ENCODE measurements at places on chromosomes 2 and 18.

DNA sequence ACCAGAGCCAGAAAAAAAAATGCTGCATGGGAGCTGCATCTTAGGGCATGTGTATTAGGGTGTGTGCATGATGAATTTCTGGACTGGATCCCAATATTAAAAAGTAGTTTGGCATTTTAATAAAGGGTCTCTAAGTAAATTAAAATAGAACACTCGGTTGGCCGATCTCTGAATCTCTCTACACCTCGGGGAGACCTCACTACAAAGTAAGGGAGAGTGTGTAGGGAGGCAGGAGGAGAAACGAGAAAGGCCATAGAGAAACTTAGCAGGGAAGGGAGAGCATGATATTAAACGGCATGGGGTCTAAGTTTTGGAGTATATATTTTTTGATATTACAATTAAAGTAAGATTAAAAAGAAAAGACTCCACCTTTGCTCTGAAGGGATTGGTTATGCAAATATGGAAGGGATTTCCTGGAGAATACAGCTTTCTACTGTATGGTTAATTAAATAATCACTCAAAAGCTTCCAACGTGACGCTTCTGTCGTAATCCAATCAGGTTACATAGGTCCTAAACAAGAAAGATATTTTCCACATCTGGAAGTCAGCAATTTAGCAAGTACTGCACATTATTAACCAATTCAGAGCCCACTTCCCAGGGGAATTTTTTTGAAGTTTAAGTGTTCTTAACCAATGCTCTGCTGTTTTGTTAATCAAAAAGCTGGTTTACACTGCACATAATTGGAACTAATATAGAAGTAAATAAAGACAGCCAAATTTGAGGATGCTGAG, 1.0 kb upstream of the ZEB2 start:
- peak; percentile 55 for DNase-seq

DNA sequence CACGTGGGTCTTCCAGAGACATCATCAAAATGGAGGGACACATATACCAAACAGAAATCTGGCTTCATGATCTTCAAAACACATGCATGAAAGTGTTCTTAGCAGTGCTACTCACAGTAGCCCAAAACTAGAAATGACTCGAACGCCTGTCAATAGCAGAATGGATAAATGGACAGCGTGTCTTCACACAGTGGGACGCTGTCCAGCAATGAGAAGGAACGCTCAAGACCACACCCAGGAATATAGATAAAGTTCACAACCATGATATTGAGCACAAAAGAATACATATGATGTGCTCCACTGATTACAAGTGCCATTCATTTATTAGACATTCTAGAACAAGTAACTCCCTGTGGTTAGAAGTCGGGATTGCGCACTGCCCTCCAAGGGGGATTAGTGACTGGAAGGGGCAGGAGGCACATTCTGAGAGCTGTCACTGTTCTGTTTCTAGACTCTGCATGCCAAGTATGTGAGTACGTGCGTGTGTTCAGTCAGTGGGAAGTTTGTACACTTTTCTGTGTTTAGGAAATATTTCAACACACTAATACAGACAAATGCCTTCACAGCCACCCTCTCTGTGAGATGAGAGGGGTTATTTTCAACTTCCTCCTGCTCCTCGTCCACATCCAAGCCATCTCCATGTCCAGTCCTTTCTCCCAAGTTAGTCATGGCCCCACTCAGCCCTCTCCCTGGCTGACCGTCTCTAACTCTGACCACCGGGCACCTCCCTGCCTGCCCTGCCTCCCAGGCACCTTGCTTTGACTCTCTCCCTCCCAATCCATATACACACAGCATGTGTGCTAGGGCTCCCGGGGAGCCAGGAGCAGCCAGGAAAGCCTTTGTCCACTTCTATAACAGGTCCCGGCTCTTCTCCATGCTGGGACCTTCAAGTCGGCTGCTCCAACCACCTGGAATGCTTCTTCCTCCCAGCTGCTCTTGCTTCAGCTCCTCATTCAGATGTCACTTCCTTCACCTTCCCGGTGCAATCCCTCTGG, 26.9 kb upstream of the TNS1 start:
- DNase-seq = no peak

GRCh38 chr2:173511942-173512341, 157.3 kb downstream of the CDCA7 start:
- DNase-seq = no peak

DNA sequence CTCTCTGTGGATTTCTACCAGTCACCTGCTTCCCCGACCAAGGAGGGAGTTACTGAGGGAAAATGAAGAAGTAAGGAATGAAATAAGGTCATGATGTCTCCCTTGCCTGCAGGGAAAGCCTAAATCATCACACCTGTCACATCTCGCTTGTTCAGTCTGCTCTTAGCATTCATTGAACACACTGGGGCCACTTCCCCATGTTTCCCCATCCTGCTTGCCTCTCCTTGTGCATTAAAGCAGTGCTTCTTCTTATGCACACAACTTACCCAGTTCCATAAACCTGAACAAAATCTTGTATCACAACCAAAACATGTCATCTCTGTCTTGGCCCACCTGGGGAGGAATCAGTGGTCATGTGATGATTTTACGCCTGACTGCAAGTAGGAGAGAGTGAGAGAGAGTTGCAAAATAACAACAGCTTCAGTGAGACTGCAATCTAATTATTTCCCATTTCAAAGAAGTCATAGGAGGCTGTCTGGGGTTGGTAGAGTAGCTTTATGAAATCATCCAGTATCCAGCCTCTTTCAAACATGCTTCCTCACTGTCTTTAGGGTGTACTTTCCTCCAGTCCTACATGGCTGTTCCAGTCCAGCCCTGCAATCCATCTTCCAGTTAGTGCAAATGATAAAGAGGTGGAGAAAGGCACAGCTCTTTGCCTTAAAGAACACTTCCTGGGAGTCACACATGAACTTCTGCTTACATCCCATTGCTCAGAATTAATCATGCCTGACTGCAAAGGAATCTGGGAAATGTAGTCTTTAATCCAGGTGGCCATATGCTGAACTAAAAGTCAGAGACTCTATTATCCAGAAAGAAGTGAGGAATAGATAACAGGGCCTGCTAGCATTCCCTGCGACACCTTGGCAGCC, 220.1 kb downstream of the HAUS1 start:
- peak; percentile 40 for DNase-seq

GRCh38 chr18:5456577-5457461, 87.0 kb downstream of the EPB41L3 start:
- DNase-seq = peak; percentile 96

DNA sequence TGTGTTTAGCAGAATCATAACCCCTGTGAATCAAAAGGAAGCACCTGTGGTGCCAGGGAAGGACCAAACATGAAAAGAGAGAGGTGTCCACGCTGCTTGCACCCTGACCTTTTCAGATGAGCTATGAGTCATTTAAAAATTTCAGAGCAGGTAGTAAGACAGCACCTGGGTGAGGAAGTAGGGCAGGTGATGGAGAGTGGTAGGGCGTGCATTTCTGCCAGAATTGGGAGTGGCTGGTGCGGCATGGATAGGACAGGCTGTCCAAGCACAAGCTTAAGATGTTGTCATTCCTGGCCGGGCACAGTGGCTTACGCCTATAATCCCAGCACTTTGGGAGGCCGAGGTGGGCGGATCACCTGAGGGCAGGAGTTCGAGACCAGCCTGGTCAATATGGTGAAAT, 36.8 kb downstream of the NPAS2 start:
- DNase-seq = no peak

GRCh38 chr2:236605345-236605734, 35.7 kb downstream of the ACKR3 start:
- DNase-seq = no peak

DNA sequence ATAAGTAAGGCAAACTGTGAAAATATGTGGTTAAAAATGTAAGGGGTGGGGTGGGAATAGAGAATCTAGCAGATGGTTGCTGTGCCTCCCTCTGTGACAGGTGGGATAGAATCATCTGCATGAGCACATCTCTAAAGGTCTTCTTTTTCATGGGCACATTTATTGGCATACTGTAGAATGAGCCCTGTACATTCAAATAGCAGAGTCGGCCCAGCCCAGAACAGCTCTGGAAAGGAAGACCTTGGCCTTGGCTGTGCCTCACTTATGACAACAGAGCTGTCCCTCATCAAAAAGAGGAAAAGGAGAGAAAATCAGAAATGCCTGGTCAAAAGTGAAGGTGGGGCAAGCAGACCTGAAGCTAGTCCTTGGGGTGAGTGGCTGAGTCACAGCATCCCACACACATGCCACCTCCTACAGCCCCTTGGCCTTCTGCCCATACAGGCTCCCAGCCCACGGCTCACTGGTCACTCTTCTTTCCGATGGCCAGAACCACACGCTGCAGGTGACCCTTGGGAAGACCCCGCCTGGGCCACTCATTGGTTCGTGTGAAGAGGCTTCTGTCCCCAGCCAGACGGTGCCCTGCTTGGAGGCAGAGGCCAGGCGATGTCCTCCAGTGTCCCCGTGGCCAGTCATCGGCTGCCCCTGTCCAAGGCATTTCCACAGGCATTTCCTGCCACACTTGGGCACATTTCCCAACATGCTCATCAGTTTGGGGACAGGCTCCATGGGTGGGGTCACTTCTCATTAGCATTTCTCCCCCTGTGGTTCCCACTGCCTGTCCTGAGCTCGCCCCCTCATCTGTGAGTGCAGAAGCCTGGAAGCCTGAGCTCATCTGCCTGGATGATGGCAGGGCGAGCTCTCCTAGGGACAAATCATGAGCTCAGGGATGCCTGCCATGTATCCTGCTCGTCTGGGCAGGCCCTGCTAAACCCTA, 113.6 kb downstream of the MCFD2 start:
- DNase-seq = no peak

DNA sequence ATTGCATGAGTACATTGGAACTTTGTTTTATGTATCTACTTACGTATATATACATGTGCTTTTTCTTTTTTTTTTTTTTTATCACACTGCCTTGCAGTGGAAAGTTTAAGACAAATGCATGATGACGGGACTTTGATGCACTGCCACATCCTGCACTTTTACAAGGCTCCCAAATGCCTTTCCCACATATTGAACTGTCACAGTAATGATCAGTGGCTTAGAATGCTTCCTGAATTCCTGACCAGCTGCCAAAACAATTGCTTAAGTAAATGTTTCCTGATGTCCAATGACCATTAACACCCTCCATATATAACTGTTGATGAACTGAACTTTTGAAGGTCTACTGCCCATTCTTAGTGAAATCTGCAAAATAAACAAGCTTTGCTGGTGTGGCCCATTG, 60.2 kb downstream of the LYPD6B start:
- DNase-seq = no peak

DNA sequence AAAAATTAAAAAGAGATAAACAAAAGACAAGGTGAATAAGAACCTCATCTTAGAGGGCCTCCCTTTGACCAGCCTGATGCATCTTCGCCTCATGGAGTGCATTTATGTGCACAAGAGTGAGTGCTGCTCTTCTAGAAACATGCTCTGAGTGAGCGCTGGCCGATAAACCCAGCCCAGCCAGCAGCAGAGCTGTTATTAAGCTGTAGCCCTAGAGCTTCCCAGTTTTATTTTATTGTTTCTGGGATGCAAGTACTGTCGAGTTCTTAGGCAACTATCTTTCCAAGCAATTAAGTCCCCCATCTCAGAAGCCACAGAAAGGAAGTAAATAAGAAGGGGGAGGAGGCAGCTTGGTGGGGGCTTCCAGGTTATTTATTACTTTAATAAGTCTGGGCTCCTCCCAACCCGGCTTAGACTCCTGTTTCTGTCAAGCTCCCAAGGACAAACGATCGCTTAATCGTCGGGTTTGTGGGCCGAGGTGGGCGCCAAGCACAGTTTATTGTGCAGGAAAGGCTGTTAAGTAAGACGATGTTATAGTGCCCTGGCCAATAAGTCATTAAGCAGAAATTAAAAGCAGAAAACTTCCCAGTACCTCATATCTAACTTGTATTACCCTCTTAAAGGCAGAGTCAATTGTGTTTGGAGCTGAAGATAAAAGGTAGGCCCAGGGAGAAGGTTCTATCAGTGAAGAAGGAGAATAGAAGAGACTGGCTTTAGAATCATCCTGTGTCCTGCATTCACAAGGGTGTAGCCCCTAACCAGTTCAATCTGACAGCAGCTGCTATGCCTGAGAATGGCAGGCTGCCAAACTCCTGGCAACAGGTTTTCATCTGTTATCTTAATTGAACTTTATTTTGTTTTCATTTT, 176.3 kb downstream of the PIK3C3 start:
- DNase-seq = peak; percentile 55

GRCh38 chr2:157152362-157152761, 105.1 kb upstream of the GALNT5 start:
- DNase-seq = no peak

GRCh38 chr2:121974897-121975661, 219.6 kb downstream of the TSN start:
- peak; percentile 66 for DNase-seq

DNA sequence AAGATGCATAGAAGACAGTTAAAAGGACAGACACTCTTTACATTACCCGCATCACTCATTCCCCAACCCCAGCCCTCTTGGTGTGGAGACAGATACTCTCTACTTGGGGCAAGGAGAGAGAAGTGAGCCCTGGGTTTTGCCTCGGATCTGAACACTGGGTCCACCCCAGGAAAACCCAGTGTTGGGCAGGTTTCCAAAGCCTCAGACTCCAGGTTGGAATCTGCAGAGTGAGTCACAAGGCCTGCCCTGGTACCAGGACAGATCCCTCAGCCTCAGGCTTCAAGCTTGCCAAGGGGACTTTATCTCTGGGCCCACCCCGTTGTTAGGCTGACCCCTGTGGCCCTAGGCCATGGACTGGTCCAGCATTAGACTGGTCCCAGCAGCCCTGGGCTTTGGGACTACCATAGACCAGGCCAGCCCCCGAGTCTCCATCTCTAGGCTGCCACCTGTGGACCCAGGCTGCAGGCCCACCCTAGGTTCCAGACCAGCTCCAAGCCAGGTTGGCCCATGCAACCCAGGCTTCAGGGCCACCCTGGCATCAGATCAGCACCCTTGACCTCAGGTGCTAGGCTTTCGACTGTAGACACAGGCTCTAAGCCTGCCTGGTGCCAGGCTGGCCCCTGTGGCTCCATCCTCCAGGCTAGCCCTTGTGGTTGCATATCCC, 112.8 kb downstream of the GULP1 start:
- no peak for DNase-seq

DNA sequence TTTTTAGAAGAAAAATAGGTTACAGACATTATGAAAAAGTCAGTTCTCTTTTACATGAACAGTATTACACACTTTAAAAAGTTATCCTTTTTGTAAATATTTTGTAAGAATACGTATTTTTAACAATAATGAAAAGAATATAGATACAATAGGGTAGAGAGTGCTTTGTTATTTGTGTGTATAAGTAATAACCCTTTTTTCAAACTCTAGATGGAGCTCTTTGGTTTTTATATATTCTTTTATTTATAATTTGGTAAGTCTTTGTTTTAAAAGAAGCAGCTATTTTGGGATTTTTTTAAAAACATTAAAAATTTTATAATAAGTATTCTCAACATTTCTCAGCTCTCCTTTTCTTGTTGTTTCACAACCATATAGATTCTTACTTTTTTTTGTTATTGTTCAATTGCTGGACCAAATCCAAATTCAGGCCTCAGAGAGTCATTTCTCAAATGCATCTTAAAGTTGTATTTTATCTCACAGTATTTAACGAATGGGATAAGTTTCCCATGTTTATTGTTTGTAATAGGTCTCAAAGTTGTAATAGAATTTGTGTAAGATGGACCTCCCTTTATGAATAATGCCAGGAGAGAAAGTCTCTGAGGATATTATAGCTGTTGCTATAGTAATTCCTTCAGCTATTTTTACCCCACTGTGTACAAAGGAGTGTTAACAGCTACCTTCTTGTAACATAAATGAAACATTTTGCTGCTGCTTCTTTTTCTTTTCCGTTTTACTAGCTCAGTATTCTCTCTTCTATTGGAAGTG, 46.4 kb downstream of the ACYP2 start:
- no peak for DNase-seq

- DNase-seq = no peak
Observed at GRCh38 chr2:53033411-53033810, 734.2 kb upstream of the CHAC2 start.

GRCh38 chr2:56981554-56981953, 797.8 kb downstream of the CCDC85A start:
- no peak for DNase-seq

All from NCI-H524 (cell line).